ENCODE measurements at places on chromosomes 2 and 18. TPM values are rescaled to one million over a fixed set of nuclear protein-coding genes. Genes with fewer than 3 reads are reported as not detected.

DNA sequence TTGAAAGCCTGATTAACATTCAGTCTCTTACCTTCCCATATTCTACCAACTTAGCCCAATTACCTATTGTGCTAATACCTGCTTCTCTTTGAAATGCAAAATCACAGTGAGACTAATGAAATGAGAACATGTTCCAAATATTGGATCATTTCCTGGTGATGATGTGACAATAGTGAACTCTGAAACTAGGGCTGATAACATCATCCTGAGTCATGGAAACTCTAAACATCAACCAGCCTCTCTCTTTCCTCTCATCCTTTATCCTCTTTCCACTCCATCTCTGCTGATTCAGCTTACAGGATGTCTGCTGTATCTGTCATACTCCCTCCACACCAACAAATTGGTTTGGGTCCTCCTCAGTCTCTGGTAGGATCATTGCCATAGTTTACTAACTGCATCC lies 98.8 kb upstream of the NCKAP5 start:
- no peak overlapping the region for H3K4me3 ChIP-seq
- no peaks in the 10 kb centered on the region for H3K36me3 ChIP-seq
- peak; percentile 94 for DNase-seq
- peaks cover 3% of the 10 kb centered on the region for H3K4me1 ChIP-seq
- no peaks in the 10 kb centered on the region for H3K27me3 ChIP-seq

GRCh38 chr2:9355270-9355669 lies 68.1 kb downstream of the ITGB1BP1 start:
- H3K4me1 ChIP-seq: peaks cover 4% of the 10 kb centered on the region
- H3K27me3 ChIP-seq: no peaks in the 10 kb centered on the region
- no peak for DNase-seq
- H3K4me3 ChIP-seq: no peak overlapping the region
- no peak overlapping the region for H3K27ac ChIP-seq
- peaks cover 54% of the 10 kb centered on the region for H3K36me3 ChIP-seq

- H3K27me3 ChIP-seq: no peaks in the 10 kb centered on the region
- no peak for DNase-seq
- no peaks in the 10 kb centered on the region for H3K4me1 ChIP-seq
- H3K27ac ChIP-seq: no peak overlapping the region
Observed at GRCh38 chr2:151971301-151972051, 127.4 kb downstream of the CACNB4 start.

- H3K4me3 ChIP-seq: no peak overlapping the region
- DNase-seq: no peak
- H3K36me3 ChIP-seq: no peaks in the 10 kb centered on the region
- H3K27ac ChIP-seq: no peak overlapping the region
Observed at GRCh38 chr2:177056481-177056929, 156.1 kb upstream of the HNRNPA3 start.

DNA sequence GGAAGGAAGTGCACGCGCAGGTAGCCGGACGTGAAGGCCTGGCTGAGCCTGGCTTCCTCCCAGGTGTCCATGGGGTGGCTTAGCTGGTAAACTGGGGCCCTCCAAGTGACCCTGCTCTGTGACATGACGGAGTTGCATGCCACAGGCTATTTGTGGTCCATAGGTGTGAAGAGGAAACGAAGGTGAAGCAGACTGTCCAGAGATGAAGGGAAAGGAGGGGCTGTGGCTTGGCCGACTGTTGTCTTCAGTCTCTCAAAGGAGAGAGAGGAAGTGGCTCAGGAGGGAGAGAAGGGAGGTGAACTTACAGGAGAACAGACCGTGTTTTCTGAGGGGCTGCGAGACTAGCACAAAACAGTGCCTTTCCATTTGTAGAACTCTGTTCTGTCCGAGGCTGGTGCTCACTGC lies 19.3 kb downstream of the INPP5D start:
- H3K4me3 ChIP-seq: no peak overlapping the region
- no peak for DNase-seq
- no peak overlapping the region for H3K27ac ChIP-seq
- H3K36me3 ChIP-seq: no peaks in the 10 kb centered on the region

DNA sequence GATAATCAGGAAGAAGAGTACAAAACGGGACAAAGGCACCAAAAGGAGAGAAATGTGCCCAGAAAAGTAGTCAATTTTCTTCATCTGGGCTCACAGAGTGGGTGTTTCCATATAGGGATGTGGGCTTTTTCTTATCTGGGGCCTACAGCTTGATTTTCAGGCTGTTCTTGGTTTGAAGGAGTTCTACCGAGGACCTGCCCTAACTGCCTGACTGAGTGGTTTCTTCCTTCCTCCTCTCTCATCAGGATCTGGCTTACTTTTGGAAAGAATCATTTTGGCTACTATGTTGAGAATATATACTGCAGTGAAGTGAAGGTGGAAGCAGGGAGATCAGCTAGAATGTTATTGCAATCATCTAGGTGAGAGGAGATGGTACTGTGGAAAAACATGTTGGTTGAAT lies 316.7 kb downstream of the LRP1B start:
- H3K4me3 ChIP-seq: no peak overlapping the region
- no peaks in the 10 kb centered on the region for H3K36me3 ChIP-seq
- no peaks in the 10 kb centered on the region for H3K4me1 ChIP-seq
- DNase-seq: no peak
- no peaks in the 10 kb centered on the region for H3K27me3 ChIP-seq
- H3K27ac ChIP-seq: no peak overlapping the region

DNA sequence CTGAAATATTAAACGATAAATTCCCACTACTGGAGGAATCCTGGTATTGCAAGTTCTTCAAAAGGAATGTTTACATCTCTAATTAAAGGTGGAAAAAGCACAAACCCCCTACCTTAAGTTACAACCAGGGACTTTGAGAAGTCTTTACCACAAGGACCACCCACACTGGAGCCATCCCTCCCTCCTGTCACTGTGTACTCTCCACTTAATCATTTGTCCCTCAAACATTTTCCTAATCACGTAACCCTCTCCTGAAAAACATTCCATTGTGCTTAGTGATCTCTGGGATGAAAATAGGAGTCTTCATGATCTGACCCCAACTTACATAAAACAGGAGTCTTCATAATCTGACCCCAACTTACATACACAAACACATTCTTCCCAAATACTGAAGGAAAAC lies 85.7 kb downstream of the SUCLG1 start:
- no peak overlapping the region for H3K27ac ChIP-seq
- no peaks in the 10 kb centered on the region for H3K4me1 ChIP-seq
- no peak overlapping the region for H3K4me3 ChIP-seq
- no peaks in the 10 kb centered on the region for H3K36me3 ChIP-seq
- peak; percentile 3 for DNase-seq

DNA sequence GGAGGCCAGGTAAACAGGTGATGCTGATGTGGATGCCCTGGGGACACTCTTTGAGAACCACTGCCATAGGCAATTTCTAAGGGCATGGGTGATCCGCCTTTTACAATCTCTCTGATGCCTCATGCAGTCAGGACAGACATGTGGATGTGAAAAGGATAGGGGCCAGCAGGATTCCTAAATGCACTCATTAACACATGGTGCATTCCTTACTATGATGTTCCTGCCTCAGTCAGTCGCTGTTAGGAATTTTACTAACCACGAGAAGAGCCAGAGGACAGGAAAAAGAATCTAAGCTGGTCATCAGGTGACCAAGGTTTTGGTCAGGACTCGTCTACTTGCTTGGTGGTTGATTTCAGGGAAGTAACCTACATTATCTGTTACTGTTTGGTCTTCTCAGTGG lies 191.0 kb downstream of the ARL4C start:
- no peaks in the 10 kb centered on the region for H3K27me3 ChIP-seq
- no peak overlapping the region for H3K27ac ChIP-seq
- peak; percentile 41 for DNase-seq

- H3K27ac ChIP-seq: no peak overlapping the region
- DNase-seq: no peak
- H3K4me3 ChIP-seq: no peak overlapping the region
- H3K4me1 ChIP-seq: no peaks in the 10 kb centered on the region
Observed at GRCh38 chr18:47981320-47981719, 50.9 kb upstream of the SMAD2 start.

Gene SIX2
- total RNA-seq: not detected

Gene RBM44
- total RNA-seq: 0.18 TPM

Gene RGPD4
- total RNA-seq: not detected

Gene MAPRE3
- 1.8 TPM for total RNA-seq

Gene ALPG
- not detected for total RNA-seq

Gene RAPGEF4
- 3.2 TPM for total RNA-seq
